ENCODE measurements at places on chromosomes 16 and 17. TPM values are rescaled to one million over a fixed set of nuclear protein-coding genes. Genes with fewer than 3 reads are reported as not detected.
A peak's percentile ranks its signal among the peaks of the same experiment; 100 is the strongest.

GRCh38 chr17:80780381-80781198 is 211.1 kb upstream of the CHMP6 start:
- no peak for DNase-seq

GRCh38 chr17:75125984-75126383 is 5.6 kb downstream of the NT5C start:
- DNase-seq = no peak

DNA sequence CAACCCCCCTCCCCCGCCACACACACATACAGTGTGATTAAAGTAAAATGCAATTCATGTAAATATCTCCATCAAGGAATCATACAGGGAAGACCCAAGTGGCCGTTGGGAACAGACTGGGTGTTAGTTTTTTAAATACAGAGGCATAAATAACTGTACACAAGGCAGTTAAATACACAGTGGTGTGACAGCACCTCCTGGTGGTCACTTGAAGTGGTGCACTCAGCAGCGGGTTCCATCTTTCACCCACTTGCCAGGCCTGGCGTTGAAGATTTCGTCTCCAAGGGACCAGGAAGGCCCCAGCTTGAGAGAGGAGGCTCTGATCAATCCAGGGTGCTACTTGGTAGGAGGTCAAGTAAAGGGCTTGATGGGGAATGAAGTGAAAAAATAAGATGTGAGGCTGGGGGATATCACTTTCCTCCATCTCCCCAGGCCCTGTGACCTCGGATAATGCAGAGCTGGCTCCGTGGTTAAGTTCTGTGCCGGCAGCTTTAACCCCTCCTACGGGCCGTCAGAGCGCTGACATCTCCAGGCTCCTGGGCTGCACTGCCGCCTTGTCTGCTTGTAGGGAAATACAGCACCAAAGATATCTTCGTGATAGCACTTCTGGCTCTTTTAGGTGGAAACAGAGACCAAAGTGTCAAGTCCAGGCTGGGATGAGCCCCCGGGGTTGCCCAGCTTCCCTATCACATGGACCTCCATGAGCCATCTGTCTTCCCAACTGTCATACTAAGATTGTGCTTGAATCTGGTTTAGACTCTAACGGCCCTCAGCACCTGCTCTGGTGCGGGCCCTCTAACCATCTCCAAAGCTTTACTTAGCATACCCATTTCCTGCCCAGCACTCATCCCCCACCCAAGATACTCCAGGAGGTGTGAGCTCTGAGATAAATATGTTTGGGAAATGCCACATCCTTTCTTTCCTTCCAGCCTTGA is 20.7 kb downstream of the LGALS9 start:
- no peak for DNase-seq

LITAFD gene
- not detected for total RNA-seq

GRCh38 chr16:31400191-31400590 is 7.1 kb downstream of the ITGAD start:
- no peak for DNase-seq

DNA sequence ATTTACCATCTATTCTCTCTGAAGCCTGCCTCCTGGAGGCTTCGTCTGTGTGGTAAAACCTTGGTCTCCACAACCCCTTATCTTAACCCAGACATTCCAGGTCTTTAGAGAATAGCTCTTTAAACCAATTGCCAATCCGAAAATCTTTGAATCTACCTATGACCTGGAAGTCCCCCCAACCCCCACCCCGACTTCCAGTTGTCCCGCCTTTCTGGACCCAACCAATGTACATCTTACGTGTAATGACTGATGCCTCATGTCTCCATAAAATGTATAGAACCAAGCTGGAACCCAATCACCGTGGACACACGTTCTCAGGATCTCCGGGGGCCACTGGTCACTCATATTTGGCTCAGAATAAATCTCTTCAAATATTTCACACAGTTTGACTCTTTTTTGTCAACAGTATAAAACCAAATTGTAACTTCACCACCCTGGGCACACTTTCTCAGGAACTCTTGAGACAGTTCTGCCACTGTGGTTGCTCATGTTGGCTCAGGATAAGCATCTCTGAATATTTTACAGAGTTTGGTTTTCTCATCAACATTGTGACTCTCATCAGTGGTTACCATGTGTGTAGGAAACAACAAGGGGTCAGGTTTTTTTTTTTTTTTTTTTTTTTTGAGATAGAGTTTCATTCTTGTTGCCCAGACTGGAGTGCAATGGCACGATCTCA is 18.1 kb upstream of the DNAH17 start:
- DNase-seq = no peak

- peak; percentile 77 for DNase-seq
Observed at GRCh38 chr16:57591086-57591869, 37.2 kb upstream of the ADGRG1 start.

DNA sequence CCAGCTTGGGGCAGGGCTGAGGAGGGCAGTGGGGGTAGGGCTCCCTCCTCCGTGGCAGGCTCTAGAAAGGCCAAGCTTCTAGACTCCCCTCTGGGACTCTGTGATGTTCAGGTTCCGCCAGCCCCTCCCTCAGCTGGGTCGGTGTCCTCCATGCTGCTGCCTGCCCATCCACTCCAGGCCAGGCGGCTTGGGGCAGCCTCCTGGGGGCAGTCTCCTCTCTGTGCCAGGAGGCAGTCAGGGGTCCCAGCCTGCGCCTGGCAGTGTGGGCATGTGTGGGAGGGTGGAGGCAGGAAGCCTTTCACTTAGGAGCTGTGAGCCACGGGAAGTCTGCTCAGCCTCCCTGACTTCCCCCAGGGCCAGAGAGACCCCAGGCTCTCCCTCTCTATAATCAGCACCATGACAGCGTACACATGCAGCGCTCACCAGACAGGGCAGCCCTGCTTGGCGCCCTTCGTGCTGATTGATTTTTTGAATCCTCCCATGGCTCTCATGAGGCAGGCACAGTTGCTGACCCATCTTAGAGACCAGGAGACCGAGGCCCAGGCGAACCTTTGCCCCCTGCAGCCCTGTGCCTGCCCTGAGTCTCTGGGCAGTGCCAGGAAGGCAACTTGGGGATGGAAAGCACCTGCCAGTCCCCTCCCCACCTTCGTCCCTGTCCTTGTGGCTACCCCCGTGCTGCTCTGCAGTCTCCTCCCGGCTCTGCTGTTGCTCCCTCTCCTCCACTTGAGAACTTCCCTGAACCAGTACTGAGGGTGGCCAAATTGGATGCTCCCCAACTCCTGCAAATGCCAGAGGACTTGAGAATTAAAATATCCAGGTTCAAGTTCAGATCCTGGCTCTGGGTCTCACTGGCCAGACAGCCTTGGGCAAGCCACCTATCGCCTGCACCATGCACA is 234.7 kb upstream of the GSE1 start:
- no peak for DNase-seq

- no peak for DNase-seq
Observed at GRCh38 chr16:73166441-73166851, 118.5 kb upstream of the ZFHX3 start.

DNA sequence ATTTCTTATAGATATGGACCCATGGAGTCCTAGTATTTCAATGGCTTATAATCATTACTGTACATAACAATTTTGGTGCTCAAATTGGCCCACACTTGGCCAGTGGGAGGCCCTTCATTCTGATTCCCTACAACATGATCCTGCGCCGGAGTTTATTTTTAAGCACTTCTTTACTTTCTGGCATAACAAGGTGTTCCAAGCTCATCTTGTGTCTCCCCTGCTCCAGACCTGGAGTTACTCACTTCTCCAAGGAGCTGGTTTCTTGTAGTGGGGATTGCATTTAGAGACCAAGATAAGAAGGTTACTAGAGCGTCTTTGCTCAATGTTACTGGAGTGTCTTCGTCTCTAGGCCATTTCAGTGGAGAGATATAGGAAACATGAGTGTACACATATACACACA is 87.9 kb downstream of the MSI2 start:
- no peak for DNase-seq

DNA sequence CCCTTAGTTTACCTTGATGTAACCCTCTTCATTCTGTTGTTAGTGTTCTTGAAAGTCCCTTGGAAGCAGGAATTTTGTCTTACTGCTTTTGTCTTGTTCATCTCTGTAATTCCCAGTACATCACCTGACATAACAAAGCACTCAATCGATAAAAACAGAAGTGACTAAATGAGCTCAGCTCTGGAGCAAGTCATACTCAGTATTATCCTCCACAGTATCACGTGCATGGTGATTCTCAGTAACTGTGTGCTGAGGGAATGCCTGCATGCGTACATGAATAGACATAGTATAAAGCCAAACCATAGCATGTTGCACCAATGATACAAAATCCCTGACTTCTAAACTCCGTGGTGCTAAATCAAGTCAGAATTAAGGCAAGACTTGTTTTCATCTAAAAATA is 7.2 kb downstream of the KRT38 start:
- DNase-seq = no peak

DNA sequence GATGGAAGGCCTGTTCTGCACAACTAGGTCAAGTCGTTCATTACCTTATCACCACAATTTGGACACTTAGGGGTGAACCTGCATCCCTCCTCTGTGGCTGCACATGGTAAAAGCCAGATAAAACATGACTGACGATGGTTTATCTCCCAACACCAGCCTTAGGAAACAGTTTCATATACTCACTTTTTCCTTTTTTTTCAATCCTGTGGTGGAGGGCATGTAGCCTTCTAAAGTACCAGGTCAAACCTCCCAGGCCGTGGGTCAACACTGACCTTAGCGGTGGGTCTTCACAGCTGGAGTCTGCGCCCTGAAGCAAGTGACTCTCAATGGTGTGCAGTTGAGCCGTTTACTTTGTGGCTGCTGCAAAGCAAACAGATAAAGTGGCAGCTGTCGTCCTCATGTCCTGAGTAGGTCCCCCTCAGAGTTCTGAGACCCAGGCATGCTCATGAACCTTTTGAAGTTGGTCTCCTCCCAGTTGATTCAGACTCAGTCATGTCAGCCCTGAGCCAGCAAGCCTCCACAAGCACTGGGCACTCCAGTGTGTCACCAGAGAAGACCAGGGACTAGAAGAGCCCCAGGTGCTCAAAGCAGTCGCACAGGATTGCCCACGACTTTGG is 5.9 kb downstream of the FAHD1 start:
- no peak for DNase-seq

DNA sequence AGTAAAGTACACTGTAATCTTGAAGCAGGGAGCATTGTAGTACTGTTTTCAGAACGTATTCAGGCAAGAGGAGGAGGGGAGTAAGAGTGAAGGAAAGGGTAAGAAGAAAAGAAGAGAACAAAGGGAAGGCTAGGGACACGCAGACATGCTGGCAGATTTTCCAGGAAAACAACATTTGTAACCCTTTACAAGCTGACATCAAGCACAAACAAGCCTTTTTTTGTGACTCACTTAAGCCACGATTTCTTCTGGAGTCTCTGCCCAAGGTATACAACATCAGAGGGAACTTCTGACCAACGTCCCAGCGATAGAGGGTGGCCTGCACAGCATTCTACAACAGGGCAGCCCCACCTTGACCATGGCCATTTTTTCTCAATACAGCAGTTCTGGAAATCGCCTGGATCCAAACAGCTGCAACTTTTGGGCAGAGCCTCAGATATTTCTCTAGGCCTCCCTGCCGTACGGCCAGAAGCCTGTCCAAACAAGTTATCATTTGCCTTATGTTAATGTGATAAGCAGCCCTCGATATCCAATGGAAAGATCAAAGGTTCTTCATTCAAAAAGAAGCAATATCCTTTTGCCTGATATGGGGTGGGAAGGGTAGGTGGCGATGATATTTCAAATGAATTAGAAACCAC is 247.3 kb downstream of the ZFHX3 start:
- DNase-seq = no peak

DNA sequence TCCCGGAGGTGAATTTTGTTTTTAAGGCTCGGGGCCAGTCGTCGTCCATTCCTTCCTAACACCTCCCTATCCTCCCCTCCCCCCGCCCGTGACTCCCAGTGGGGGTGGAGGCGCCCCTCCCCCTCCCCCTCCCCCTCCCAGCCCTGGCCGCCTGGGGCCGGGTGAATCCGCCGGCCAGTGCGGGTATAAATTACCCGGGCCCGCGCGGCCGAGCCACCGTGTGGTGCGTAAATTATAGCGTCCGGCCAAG is 2.0 kb upstream of the GSE1 start:
- DNase-seq = no peak

GRCh38 chr17:37446027-37446426 is 39.3 kb downstream of the TADA2A start:
- no peak for DNase-seq

- no peak for DNase-seq
Observed at GRCh38 chr17:43881758-43882505, 25.4 kb downstream of the MPP2 start.

DNA sequence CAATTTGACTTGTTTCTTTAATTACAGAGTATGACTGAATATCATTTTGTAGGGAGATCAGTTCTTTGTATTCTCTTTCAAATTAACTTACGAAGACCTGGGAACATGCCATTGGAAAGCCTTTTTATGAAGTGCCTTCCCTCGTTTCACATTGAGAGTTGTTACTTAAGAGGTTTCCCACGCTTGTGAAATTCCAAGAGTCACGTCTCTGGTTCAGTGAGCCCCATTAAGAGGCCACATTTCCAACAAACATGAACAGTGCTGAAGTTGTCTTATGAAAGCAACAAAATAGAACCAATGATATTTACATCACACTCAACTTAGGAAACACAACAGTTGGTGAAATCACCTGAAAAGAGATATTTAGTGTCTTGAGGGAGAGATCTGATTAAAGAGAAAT is 334.1 kb downstream of the TOX3 start:
- no peak for DNase-seq

GRCh38 chr16:65909310-65910050 is 457.0 kb upstream of the CDH5 start:
- no peak for DNase-seq

DNA sequence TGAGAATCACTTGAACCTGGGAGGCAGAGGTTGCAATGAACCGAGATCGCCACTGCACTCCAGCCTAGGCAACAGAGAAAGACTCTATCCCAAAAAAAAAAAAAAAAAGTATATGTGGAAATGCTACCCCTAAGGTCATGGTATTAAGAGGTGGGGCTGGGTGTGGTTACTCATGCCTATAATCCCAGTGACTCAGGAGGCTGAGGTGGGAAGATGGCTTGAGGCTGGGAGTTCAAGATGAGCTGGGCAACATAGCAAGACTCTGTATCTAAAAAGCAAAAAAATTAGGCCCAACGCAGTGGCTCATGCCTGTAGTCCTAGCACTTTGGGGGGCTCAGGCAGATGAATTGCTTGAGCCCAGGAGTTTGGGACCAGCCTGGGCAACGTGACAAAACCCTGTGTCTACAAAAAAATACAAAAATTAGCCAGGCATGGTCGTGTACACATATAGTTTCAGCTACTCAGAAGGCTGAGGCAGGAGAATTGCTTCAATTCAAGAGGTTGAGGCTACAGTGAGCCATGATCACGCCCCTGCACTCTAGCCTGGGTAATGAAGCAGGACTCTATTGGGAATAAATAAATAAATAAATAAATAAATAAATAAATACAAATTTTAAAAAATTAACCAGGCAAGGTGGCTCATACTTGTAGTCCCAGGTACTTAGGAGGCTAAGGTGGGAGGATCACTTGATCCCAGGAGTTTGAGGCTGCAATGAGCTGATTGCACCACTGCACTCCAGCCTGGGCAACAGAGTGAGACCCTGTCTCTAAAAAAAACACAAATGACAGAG is 32.3 kb upstream of the NUFIP2 start:
- DNase-seq = no peak

- peak; percentile 11 for DNase-seq
Observed at GRCh38 chr17:67718325-67718941, 697 bp downstream of the NOL11 start.

PITPNC1 gene
- total RNA-seq = 15.6 TPM

TM4SF5 gene
- total RNA-seq = 26.9 TPM

GRCh38 chr16:7343243-7343642 is 10.6 kb downstream of the RBFOX1 start:
- DNase-seq = no peak

GRCh38 chr17:6078458-6078871 is 8.3 kb downstream of the WSCD1 start:
- DNase-seq = no peak

GRCh38 chr17:79002291-79002690 is 7.3 kb downstream of the CANT1 start:
- DNase-seq = peak; percentile 8

SLC5A11 gene
- total RNA-seq = 2.8 TPM

CA5A gene
- total RNA-seq = not detected

All from left colon (tissue), 2 donors.